ENCODE measurements at places on chromosomes 7 and 10.

DNA sequence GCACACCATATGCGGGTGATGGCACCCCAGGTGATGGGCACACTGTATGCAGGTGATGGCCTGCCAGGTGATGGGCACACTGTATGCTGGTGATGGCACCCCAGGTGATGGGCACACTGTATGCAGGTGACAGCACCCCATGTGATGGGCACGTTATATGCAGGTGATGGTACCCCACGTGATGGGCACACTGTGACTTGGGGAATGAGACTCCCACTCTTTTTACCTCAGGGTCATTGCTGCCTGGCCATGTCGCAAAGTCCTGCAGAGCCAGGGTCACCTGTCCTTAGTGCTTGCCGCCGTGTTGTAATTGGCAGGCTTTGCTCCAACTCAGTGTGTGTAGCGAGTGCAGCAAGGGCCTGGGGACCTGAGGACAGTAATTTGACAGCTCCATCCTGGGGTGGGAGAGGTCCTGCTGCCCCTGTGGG lies 7.6 kb upstream of the CCDC201 start:
- DNase-seq = no peak

- DNase-seq = no peak
Measured at GRCh38 chr10:77661674-77662073, 24.1 kb upstream of the KCNMA1 start.

- DNase-seq = peak; percentile 14
Measured at GRCh38 chr7:31647511-31647910, 39.5 kb upstream of the PPP1R17 start.

- DNase-seq = no peak
Measured at GRCh38 chr10:131891929-131892805, 8.6 kb upstream of the PPP2R2D start.

- peak; percentile 60 for DNase-seq
Measured at GRCh38 chr10:102612964-102613275, 31.4 kb upstream of the TRIM8 start.

- no peak for DNase-seq
Measured at GRCh38 chr7:70953796-70954195, 178.1 kb upstream of the GALNT17 start.

GRCh38 chr7:127935847-127936376 lies 95.3 kb downstream of the LRRC4 start:
- DNase-seq = no peak

DNA sequence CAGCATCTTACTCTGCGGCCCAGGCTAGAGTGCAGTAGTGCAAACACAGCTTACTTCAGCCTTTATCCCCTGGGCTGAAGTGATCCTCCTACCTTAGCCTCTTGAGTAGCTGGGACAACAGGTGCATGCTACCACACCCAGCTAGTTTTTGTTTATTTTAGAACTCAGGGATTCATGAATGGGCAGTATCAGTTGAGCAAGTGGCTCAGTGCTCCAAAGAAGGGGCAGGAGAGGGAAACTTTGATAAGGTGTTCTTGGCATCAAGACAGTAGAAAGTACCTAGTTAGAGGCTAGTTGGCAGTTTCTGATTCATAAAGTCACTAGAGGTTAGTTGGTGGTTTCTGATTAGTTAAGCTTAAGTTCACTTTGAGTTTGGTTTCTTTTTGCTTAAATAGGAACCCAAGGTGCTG lies 18.4 kb downstream of the TRIM24 start:
- DNase-seq = no peak

DNA sequence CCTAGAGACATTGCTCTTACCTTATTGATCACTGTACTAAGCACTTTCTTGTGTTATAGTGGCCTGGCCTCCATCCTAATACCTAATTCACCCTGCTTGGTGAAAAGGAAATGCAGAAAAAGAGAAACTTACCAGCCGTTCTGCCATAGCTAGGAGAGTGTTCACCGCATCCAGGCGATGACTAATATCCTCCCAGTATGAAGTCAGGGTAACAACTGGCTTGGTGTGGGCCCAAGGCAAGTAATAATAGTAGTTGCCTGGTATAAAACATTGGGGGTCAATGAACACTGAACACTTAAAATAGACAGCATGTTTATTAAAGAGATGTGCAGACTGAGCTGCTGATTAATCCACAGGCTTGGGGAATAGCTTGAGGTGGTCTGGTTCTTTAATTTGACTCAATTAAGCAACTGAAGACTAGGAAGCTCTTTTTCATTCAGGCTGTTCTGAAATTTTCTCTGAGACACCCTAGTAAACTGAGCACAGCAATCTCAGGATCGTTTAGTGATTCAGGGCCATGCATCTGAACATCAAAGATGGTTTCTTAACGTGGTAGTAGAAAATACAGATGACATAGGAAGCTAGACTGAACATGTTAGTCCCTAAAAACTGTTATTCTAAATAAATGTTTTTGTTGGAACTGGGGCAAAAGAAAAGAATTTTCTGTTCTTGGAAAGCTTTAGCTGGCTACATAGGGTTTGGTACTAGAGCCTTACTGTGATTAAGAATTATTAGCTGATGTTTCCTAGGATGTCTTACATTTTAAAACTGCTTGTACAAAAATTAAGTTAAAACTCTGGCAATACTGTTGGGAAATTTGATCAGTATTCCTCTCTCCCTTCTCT lies 102.2 kb downstream of the MYOF start:
- DNase-seq = no peak

GRCh38 chr7:157471259-157472125 lies 134.7 kb downstream of the DNAJB6 start:
- DNase-seq = no peak

- no peak for DNase-seq
Measured at GRCh38 chr10:72822342-72822986, 71.1 kb upstream of the OIT3 start.

- no peak for DNase-seq
Measured at GRCh38 chr10:15494850-15495506, 123.9 kb upstream of the FAM171A1 start.

- DNase-seq = no peak
Measured at GRCh38 chr7:27527348-27527714, 135.4 kb downstream of the HIBADH start.

- DNase-seq = no peak
Measured at GRCh38 chr10:62916141-62916603, 100.0 kb upstream of the EGR2 start.

GRCh38 chr10:52729271-52730104 lies 43.1 kb downstream of the MBL2 start:
- DNase-seq = no peak

DNA sequence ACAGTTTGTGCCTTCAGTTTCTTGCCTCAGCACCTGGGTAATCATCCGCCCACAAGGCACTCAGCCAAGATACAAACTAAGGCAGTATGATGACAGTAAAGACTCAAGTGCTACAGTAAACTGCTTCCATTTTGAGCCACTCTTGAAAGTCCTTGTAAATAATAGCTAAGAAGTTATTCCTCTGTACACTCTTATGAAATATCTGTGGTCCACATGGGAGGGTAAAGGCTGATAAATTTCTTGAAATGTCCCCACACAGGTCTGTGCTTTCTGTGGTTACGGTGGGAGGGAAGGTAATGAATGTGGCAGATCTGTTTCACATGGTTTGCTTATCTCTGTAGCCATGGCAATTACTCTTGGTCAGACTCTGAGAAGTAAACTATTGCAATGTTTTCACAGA lies 551.0 kb upstream of the ZWINT start:
- DNase-seq = no peak

DNA sequence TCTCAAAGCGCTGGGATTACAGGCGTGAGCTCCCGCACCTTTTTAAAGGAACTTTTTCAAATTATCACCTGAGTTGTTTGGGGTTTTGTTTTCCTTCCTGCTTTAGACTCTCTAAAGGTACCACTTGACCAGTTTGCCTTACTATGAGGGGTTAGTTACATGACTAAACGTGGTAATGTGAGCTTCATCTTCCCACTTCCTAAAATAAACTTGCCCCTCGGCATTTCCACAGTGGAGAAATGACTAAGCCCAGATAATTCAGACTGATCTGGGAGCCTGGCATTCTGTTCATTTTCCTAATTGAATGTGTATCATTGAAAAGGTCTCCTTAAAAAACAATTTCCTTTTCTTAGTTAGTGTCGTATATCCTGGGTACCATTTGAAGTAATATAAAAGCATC lies 163.4 kb downstream of the PLXDC2 start:
- DNase-seq = no peak

DNA sequence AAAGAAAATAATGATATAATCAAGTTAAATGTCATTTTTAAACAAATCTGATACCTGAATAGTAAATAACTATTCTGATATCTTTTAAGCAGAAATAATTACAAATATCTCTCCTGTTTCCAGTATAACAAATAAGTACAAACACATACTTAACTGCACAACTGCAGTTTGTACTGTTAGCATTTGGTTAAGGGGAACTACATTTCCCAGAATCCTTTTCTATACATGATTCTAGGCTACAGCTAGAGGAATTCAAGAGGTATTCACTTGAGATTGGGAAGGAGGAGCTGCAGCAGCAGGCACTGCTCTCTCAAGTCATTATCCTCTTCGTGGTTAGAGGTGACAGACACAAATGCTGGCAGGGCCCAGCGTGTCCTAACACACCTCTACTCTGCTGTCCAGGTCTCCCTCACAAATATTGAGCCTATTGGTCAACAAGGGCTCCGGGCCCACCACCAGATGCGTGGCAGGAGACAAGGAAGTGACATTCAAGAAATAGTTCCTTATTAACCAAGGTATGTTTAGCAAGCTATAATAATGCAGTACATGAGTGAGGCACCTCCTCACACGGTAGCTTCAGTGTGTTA lies 255.1 kb upstream of the MKLN1 start:
- peak; percentile 54 for DNase-seq

DNA sequence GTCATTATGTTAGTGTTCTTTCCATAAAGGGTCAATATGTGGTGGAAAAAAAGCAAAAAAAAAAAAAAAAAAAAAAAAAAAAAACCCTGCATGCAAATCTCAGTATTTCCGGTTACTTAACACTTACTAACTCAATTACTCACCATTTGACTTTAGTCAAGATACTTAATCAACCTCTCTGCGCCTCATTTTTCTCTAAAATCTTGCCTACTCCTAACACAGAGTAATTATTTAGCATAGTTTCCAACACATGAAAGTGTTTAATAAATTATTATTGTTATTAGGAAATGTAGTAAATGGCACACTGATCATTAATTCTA lies 27.8 kb downstream of the PPP1R3A start:
- no peak for DNase-seq

DNA sequence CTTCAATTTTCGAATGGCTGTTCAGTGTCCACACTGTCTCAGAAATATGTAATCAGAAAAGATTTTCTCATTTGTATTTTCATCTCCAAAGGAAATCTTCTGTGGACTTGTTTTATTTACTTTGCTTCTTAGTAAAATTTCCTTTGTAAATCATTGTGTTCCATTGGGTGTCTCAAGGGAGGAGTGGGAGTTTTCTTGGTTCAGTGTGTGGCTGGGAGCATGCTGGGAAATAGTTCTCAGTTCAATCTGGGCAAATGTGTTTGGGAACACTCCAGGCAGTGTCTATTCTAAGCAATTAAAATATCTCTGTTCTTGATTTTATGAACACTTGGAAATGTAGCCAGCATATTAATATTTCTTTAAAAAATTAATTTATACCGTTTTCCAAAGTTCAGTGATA lies 1019.8 kb downstream of the CNTNAP2 start:
- no peak for DNase-seq

- DNase-seq = peak; percentile 37
Measured at GRCh38 chr10:15169555-15170401, 1.3 kb upstream of the NMT2 start.

DNA sequence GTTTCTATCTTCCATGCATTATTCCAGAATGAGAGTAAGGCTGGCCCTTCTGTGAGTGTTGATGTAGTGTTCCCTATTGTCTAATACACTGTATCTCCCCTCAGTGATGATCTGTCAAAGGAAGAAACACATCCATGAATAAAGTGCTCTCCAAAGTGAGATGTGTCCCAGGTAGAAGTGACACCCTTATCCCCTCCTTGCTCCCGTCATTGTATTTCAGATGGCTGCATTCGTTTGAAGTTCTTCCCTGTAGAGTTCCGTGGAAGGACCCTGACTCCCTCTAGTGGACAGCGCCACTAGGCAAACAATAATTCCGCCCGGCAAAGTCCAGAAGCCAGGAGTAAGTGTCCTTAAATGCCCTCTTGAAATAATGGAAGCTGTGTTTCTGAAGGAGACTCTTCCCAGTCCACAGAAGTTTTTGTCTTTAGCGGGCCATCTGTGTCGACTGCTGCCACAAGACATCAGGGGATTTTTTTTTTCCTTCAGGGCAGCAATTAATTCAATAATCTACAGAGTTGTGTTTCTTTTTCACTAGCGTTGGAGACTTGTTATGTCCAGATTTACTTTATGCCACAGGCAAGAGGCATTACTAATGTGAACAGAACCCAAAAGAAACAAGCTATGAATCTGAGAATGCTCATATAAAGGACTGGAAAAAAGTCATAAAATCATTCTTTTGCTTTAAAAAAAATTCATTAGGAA lies 64.6 kb downstream of the THNSL1 start:
- peak; percentile 46 for DNase-seq

GRCh38 chr7:136039577-136040345 lies 62.6 kb upstream of the MTPN start:
- no peak for DNase-seq

- no peak for DNase-seq
Measured at GRCh38 chr7:157494506-157495176, 157.8 kb downstream of the DNAJB6 start.

DNA sequence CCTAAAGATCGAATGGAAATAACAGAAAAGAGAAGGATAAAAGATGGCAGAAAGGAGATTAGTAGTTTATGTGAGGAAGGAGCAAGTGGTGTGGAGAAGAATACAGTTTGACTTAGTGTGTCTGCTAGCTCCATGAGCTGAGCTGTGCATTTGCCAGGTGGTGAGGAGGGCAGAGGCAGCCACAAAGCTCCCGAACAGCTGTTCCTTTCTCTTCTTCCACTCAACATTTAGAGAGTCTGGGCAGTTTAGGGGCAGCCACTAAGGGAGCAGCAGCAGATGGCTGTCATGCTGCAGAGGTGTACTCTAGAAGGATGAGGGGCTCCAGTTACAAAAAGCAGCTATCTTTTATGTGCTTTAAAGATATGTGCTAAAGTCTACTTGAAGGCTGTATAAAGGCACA lies 674.4 kb downstream of the GRM8 start:
- DNase-seq = no peak

- no peak for DNase-seq
Measured at GRCh38 chr7:150860291-150860977, 8.1 kb downstream of the AOC1 start.

DNA sequence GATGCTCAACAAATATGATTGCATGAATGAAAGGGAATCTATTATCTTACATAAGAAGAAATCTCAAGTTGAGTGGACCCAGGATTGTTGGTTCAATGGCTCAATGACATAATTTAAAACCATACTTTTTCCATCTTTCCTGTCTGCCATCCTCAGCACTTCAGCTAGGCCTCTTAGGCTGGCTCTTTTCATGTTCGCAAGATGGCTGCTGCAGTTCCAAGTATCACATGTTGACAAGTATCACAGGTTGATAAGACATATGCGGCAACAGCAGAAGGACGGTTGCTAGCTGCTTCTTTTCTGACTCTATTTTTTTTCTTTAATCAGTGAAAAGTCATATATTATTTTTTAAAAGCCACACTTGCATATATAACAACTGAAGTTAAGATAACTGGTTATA lies 79.0 kb upstream of the CDK6 start:
- no peak for DNase-seq

GRCh38 chr10:14092799-14093198 lies 237.9 kb downstream of the FRMD4A start:
- DNase-seq = no peak

GRCh38 chr10:30365278-30365677 lies 16.2 kb upstream of the MTPAP start:
- DNase-seq = no peak

- no peak for DNase-seq
Measured at GRCh38 chr7:12927635-12928434, 240.4 kb downstream of the ARL4A start.

GRCh38 chr10:68955355-68955831 lies 577 bp upstream of the DDX21 start:
- DNase-seq = no peak
